ENCODE measurements at places on chromosomes 5 and 9.

DNA sequence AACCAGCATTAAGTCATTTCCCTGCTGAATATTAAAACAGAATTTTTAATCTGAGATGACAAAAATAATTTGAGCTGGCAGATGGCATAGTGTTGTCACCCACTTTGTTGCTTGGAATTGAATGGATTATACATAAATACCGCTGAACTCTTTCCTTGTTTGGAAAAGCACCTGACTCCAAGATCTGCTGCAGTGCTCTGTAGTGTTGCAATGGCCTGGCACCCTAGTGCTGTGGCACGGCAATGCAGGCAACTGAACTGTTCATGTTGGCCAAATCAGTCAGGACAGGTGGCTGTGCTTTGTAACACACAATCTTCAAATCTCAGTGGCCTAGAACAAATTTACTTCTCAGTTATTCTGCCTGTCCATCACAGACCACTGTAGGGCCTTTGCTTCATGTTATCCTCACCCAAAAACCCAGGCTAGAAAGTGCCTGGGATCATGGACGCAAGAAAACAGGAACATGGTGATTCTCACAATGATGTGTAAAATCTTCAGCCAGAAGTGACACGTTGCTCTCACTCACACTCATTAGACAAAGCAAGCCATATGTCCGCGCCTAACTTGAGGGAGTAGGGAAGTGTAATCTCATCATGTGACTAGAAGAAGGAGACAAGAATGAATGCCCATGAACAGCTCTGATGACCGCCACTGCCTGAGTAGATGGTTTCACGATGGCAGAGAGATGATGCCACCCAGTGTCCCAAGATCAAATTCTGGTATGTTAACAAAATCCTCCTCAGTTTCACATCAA is 191.9 kb upstream of the PUM3 start:
- DNase-seq, result no peak

DNA sequence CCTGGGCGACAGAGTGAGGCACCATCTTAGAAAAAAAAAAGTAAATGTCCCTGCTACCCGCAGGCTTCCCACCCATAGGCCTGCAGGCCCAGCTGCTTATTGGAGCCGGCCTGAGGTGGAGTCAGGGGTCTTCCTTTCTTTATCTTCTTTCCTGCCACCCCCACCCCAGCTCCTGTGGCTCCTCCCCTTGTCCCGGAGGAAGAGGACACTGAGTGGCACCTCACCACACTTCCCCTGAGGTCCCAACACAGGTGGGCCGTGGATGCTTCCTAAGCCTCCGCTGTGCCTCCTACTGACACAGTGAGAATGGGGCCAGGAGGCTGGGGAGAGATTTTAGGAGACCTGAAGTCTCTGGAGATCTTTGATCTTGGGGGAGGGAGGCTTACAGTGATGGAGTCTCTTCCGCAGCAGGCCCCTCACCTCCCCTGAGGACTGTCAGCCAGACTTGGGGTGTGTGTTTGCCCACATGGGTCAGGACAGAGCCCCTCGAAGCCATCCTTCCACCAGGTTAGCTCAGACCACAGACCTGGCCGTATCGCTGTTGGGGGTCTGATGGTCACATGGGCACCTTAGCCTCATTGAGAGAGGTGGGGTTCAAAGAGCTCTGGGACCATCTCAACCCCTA is 135.4 kb upstream of the IER5L start:
- DNase-seq, result no peak

DNA sequence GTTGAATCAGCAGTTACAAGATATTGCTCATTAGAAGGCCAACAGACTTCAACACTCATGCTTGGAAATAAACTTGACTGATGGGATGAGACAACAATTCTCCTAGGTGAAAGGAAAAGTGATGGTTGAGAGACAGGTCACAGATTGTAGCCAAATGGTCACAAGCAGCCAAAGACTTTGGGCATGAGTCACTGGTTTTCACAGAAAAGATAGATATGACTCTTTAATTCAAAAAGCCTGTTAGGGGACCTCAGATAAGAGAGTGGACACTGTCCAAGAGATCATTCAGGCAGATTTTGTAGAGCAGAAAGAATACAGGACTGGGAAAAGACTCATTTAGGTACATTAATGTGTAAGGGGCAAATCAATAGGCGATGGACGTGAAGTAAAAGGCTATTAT is 982.5 kb downstream of the MAT2B start:
- no peak for DNase-seq

DNA sequence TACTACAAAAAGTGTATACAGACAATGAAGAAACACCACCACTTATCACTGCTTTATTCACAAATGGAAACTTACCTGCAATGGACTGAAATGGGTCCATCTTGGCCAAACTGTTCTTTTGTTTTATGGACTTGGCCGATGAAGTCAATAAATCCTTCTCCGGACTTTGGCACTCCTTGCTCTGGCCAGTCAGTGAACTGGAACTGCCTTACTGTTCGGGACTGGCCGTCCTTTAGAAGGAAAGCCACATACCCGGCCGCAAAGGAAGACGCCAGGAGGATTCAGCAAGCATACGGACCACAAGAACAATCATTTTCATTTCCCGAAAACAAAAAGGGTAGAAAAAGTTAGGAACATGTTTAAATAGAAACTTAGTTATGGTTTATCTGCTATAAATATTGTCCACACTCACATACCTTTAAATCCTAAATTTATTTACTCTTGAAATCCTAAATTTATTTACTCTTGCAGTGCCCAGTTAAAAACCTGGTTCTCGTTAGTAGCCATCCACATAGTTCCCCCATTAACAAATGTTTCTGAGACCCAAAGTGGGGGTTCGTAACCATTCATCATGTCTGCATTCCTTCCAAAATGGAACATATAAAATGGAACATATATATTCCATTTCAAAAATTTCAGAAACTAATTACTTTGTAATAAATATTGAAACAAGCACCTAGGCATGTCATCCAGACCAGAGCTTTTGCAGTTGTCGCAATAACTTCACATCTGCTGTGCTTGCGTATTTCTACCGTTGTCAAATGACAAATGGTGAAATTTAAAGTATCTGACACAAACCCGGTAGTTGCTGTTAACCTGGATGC is 532.1 kb upstream of the DMAC1 start:
- DNase-seq, result no peak

DNA sequence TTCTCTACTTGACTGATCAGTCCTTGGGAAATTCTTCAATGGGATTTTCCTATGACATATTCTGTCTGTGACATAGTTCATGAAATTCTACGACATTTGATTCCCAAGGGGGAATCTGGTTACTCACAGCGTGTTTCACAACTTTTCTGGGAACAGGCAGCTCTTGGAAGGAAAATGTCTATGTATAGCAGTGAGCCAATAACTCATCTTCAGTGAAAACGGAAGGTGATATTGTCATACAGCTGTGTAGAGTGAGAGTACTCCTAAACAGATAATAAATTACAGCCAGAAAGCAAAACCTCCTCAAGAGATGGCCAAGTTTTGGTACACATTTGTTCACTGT is 91.4 kb downstream of the C9orf152 start:
- no peak for DNase-seq

DNA sequence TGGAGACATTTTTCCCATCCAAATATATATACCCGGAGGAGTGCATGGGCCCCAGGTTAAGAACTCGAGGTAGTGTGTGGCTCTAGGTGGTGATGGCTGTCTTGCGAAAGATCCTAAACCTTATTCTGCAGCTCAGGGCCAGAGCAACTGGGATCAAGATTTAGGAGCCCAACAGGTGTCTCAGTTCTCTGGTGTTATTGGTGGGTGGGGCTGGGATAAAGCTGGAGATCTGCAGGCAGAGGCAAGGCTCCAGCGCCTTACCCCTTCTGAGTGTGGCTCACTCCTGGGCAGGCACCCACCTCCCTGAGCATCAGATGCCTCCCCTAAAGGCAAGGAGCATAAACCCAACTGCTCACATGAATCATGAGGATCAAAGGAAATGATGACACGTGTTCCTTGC is 11.2 kb downstream of the UBE2QL1 start:
- DNase-seq, result no peak

DNA sequence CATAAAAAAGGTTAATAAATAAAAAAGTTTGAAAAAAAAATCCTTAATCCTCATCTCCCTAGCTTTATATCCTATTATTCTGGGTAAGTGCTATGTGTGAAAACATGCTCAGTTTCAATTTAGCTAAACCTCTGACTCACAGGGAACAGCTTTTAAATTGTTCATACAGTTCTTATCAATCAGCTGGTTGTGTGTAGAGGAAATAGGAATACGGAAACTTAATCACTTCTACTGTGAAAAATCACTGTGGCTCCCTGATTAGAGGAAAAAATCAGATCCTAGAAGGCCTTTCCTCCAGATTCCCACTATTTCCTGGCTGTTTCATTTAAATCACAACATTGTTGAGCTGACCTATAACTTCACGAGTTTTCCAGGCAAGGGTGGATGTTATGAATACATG is 120.5 kb downstream of the MARCHF3 start:
- DNase-seq, result no peak

- DNase-seq, result no peak
Observed at GRCh38 chr5:147986134-147986757, 77.5 kb upstream of the SPINK5 start.

GRCh38 chr9:133701981-133702797 is 36.0 kb downstream of the SARDH start:
- DNase-seq, result peak; percentile 57

GRCh38 chr5:176995896-176996767 is 10.4 kb downstream of the UIMC1 start:
- no peak for DNase-seq

DNA sequence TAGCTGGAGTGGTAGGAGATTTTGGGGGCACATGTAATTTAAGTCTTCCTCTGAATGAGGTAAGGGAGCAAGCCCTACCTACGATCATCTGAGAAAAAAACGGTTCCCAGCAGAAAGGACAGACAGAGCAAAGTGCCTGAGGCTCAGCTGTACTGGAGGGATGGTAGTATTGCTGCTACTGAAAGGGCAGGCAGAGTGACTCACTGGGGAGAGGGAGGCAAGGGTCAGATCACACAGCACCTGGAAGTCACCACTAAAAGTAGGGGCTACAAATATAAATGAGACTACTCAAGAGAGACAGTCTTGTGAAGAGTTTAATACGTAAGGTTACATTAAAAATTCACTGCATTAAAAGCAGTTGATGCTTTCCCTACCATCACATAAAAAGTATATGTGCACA is 75.9 kb downstream of the NFIB start:
- no peak for DNase-seq

DNA sequence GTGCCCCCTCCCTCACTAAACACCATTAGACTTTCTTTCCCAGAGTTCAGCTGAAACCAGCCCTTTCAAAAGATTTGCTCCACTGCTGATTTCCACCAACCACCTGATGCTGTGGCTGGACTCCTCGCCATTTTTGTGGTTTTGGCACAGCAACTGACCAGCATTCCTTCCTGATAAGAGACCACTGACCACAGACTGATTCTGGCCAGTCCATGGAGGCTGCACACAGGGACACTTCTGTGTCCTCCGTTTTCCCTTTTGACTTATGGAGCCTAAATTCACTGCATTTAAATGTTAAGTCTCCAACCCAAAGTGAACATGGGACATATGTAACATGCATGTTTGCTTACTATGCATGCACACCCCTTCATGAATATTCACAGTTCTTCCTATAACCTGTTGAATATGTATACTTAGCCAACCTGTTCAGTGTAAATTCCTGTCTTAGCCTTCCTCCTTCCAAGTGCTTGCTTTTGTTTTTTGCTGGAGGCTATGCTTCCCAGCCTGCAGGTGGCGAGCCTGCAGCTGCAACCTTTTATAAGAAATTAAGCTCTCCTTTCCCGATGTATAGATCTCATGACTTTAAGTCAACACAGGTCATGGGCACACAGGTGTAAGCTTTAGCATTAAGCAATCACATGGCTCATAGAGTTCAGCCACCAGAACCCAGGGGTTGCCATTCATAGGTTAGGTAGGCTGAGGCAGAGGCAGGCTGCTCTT is 78.7 kb downstream of the ACTL7B start:
- no peak for DNase-seq

- no peak for DNase-seq
Observed at GRCh38 chr9:97508852-97509251, 7.4 kb downstream of the TMOD1 start.

- DNase-seq, result no peak
Observed at GRCh38 chr5:159543326-159543725, 213.0 kb upstream of the IL12B start.

- DNase-seq, result no peak
Observed at GRCh38 chr5:138257583-138257982, 16.8 kb downstream of the GFRA3 start.

DNA sequence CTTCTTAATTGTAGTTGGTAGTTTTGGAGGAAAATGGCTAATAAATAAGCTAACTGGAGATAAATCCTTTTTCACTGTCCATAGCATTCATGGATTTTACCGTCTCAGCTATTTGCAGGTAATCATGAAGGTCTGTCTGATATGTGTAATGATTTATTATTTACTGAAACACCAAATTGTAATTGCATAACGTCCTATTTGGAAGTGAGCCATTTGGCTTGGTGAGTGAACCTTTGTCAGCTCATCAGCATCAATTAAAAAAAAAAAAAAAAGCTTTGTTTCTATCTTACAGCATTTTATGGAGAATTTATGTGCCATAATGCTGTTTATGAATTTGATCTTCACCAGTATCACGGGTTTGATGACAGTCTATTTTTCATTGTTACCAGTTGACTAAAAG is 20.2 kb downstream of the RECK start:
- DNase-seq, result no peak

GRCh38 chr5:142011572-142012185 is 1.1 kb downstream of the GNPDA1 start:
- no peak for DNase-seq

- DNase-seq, result no peak
Observed at GRCh38 chr5:112283943-112284929, 134.8 kb downstream of the EPB41L4A start.

- DNase-seq, result no peak
Observed at GRCh38 chr5:36494841-36495601, 111.4 kb upstream of the SLC1A3 start.

DNA sequence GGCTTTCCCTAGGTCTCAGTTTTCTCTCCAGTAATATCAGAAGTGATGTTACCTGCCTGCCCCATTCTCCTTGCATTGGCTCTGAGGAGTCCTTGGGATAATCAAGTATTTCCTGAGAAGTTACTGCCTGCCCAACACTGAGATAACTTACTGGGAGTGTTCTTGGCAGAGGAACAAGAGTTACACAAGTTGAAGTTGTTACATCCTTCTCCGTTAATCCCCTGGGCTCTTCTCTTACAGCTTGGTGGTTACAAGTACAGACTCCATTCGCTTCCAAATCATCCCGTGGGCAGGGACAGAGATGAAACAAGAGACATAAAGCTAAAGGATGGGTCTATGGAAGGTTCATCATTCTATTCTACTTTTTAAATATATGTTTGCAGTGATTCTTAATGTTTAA is 74.1 kb upstream of the SAP30L start:
- DNase-seq, result no peak
